ENCODE measurements at places on chromosomes 7 and 10.

DNA sequence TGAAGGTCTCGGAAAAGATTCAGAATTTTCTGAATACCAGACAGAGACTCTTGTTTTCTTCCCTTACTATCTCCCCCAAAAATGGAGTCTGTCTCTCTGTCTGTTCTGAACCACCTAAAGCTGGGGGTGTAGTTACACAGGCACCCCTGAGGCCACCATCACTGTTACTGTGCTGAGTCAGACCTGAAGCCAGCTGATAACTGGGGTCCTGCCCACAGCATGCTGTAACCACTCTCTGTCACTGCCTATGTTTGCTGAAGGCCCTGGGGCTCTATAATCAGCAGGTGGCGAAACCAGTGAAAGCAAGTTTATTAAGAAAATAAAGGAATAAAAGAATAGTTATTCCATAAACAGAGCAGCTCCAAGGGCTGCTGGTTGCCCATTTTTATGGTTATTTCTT is 575.2 kb upstream of the POT1 start:
- no peak for DNase-seq

DNA sequence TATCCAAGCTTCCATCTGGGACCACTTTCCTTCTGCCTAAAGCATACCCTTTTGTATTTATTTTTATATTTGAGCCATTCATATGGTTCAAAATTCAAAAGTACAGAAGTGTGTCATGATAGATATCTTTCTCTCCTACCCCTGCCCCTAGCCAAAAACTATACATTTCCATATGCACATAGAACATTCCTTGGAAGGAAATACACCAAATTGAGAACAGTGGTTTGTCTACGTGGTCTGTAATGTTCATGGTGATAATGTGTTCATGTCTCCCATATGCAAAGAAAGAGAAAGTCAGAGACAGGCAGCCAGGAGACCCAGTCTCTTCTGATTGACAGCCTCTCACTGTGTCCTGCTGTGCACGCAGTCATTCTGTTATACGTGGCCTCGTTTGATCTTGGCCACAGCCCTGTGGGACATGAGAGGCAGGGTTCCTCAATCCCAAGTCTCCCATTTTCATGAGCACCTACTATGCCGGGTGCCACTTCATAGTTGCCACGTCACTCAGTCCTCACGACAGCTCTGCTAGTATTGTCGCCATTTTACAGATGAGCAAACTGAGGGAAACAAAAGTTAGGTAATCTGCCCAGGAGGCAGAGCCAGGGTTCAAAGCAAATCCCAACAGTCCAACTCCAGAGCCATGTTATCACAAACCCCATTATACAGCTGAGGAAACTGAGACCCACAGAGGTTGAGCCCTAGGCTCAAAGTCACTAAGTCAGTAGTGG is 8.0 kb upstream of the CDH23 start:
- DNase-seq: no peak

GRCh38 chr7:157499121-157499834 is 162.5 kb downstream of the DNAJB6 start:
- DNase-seq: no peak

DNA sequence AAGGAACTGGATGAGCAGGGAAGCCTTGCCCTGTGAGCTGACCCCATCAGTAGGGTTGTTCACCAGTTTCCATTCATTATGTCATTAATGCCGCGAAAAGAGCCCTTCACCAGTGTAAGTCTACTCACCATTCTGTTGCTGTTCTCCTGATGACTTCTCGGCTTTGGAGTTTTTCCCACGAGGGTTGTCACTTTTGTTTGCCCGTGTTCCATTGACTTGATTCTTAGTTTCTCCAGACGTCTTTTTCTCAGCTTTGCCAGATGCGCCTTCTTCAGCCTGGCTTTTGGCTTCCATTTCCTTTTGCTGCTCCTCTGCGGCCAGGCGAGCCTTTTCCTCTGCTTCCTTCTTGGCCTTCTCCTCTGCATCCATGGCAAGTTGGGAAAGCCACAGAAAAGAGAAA is 128.8 kb downstream of the PPP1R17 start:
- no peak for DNase-seq

DNA sequence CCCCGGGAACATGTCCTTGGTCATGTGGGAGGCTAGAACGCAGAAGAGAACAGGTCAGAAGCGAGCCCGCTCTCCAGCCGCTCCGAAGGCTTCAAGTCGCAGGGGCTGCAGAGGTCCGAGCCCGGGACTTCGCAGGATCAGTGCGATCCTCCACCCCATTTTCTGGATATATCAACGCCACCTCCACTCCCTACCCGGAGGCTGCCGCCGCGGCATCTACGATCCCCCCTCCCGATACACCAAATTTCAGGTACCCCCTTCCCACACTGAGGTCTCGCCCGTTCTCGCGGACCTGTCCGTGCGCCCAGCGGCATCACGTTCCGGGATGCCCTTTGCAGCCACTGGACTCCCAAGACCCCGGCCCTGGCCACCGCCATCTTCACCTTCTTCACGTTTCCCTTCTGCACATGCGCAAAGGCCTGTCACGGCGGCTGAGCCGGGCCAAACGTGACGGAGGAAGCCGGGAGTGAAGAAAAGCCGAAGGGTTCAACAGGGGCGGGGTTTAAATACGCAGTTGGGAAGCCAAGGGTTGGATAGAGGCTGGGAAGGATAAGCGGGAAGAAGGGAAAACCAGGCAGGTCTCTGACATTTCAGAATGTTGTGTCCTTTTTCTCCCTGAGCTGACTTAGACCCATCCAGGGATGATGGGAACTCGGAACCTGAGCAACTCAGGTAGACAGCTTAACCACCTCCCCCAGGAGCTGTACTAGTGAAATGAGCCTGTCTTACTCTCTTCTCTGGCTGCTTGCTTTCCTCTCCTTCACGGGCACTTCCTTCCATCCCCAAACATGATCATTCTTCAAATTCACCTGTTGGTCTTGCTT is at the start of gene NDUFB8:
Gene NDUFB8, minus strand, starts transcription at position 397 of the 824 bp plus-strand sequence. Its CDS starts 20 bp downstream, at position 377.
- peak; percentile 47 for DNase-seq

GRCh38 chr10:125024497-125025234 is 82.7 kb downstream of the ZRANB1 start:
- no peak for DNase-seq

DNA sequence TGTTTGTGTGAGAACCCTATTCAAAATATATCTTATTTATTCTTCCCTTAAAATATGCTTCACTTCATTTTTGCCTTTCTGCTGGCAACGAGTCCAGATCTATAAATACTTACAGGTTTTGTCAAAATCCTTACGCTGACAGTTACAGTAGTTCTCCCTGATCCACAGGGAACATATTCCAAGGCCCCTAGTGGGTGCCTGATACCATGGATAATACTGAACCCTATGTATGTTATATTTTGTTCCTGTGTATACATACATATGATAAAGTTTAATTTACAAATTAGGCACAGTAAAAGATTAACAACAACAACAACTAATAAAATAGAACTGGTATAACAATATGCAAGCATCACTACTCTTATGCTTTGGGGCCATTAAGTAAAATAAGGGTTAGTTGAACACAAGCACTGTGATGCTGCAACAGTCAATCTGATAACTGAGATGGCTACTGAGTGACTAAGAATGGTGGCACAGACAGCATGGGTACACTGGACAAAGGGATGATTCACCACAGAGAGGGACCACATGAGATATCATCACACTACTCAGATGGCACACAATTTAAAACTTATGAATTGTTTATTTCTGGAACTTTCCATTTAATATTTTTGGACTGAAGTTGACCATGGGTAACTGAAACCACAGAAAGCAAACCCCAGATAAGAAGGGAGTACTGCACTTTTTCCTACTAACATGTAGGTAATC is 29.4 kb upstream of the PCGF5 start:
- DNase-seq: no peak

DNA sequence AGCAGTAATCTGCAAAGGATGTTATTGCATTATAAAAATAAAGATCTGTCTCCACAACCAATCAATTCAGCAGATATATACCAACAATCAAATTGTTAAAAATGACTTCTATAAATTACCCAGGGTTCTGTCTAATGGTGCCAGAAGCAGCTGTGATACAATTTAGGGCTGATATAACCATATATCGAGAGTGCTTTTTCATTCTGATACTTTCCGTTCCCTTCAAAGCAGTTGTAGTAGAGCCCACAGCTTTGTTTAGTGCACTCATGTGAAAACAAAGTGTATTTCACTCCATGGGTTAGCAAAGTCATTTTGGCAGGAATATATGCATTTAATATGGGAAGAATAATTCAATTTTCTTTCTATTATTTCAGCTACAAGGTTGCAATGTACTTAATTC is 83.1 kb upstream of the CHCHD3 start:
- DNase-seq: no peak

DNA sequence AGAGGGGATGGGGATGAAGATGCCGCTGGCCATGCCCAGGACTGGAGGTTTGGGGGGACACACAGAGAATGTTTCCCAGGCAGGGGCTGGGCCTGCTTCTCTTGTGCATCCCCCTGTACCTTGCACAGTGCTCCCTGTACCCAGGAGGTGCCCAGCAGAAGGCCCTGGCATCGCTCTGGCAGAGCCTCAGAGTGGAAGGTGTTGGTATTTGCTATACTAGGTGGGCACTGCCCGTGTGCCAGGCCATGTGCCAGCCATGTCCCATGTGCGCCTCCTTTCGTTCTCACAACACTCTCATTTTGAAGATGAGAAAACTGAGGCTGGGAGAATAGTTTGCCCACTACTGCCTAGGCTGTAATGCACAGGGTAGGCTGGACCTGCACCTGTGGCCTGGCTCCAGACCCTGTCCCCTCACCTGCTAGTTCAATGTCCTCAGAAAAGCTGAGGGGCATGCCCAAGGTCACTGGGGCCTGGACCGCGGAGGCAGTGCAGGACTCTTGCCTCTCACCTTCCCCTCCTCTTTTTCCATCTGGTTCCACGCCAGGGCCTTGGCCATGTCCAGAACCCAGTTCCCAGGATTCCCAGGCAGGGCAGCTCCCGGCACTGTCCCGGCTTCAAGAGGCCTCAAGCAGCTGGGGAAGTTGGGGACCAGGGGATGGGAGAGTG is 64.7 kb downstream of the GOLGA7B start:
- no peak for DNase-seq

- DNase-seq: no peak
Measured at GRCh38 chr7:300048-300447, 10.1 kb downstream of the FOXL3 start.

DNA sequence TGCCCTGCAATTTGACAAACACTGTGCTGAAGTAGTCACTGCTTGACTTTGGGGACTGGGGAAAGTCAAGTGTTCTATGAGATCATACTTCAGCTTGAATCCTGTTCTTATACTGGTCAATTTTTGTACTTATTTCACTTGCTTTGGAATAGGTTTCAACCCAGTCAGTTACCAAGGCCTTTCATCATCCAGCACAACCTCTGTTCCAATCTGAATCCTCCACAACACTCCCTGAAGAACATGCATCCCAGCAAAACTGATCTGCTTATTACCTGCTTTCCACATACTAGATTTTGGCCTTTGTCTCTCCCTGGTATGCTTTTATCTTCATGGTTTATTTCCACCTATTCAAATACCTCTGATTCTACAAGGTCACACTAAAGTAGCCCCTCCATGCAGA is 29.5 kb downstream of the DPY19L1 start:
- no peak for DNase-seq

DNA sequence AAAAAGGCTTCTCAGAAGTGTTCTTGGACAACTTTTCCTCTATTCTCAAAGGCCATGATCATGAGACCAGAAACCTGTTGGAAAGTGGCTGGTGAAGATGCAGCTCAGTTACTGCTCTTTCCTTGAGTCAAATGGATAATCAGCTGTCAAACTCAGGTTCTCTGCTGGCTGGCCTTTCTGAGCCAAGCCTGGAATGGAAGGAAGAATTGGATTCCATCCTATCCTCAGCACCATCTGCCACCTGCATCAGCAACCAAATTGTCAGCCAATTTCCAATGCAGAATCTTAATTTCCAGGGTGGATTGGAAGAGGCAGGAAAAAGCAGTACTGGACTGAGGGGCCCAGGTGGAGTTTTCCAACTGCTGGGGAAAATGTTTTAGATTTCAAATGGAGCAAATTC is 631.7 kb downstream of the KCNMA1 start:
- DNase-seq: no peak

- DNase-seq: no peak
Measured at GRCh38 chr10:77827366-77827765, 99.2 kb downstream of the DLG5 start.

DNA sequence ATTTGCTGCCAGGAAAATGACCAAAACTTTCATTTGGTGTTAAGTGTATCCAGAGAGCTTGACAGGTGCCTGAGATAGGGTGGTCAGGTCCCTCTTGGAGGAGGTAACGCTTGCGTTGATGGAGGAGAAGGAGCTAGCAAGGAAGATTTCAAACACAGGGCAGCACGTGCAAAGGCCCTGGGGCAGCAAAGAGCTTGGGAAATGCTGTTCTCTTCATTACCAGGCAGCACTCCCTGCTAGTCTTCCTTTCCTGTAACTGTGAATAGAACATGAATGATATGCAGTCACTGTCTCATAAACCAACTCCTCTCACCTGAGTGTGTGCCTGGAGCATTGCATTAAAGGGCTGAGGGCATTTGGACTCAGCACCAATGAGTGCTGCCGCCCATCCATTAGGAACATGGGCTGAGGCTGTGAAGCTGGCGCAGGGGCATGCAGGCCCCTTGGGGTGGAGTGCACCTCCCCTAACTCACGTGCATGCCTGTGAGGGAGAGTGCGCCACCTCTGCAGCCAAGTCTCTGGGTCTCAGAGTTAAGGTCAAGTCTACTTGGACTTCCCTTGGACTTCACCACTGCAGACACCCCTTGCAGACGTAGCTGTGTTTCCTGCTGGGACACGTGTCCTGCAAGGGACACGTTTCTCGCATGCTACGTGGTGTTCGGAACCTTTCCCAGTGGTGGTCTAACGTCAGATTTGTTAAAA is 136.8 kb downstream of the PAXIP1 start:
- no peak for DNase-seq

DNA sequence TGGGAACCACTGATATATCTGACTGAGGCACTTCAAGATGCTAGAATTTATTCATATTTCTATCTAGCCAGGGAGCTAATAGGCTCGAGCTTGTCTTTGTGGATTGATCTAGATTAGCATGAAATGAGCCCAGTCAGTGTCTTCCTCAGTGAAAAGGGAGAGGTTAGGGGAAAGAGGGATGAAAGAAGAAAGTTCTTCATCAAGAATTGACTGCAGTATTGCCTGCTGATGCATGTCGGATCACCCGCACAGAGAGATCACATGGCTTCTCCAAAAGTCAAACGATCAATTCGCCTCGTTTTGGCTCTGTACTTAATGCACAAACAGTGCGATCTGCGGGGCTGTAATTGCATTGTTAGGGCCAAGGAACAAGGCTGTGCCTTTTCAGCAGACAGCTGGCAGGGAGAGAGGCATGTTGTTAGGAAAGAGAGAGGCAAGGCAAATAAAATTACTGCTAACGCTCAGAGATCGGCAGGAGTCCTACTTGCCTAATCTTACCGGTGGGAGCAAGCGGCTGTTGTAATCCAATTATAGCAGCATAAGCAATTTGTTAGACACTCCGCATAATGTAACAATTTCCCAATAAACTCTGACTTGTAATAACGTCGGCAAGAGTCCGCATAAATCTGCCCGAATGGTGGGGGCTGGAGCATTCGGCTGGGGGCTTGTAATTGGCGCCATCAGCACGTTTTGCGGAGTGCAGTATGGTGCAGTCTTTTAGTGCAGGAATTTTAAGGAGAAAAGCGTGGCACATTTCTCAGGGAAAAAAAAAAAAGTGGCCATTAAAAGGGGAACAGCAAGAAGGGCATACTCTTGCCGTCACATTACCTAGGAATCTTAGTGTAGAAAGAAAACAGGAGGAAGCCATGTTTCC is 102.1 kb downstream of the POLL start:
- peak; percentile 22 for DNase-seq
